ACHN (cell line): ENCODE measurements at places on chromosomes 12 and 14.
A peak's percentile ranks its signal among the peaks of the same experiment; 100 is the strongest.

- DNase-seq: no peak
These were observed 480.8 kb downstream of the RERGL start for GRCh38 chr12:17609153-17609552.

- DNase-seq: peak; percentile 71
These were observed 17.4 kb upstream of the FLVCR2 start for GRCh38 chr14:75561013-75561432.

DNA sequence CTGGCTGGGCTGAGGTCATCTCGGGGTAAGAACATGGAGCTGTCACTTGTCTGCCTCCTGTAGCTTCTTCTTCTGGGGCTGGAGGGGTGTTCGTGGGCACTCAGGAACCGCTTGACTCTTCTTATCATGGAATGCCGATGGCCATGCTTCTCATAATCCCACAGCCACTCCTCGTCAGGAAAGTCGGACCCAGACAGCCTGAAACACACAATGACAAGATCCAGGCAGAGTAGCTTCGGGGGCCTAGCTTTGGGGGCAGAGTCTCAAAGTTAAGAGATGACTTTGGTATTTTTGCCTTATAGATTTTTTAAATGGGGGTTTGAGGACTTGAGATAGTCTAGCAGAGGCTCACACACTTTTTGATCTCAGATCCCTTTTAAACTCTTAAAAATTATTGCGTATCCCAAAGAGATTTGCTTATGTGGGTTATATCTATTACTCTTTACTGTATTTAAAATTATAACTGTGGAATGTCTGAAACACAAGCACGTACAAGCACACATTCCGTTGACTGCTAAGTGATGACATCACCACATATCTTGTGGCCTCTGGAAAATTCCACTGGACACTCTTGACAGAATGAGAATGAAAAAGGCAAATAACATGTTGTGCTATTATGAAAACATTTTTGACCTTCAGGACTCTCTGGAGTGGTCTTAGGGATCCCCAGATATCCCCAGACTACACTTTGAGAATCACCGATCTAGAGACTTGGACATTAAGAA lies 43.3 kb downstream of the BEST3 start:
- DNase-seq: peak; percentile 85

- DNase-seq: no peak
These were observed 247.9 kb downstream of the SSPN start for GRCh38 chr12:26443309-26443708.

GRCh38 chr12:27998658-27999057 lies 26.1 kb upstream of the PTHLH start:
- no peak for DNase-seq

DNA sequence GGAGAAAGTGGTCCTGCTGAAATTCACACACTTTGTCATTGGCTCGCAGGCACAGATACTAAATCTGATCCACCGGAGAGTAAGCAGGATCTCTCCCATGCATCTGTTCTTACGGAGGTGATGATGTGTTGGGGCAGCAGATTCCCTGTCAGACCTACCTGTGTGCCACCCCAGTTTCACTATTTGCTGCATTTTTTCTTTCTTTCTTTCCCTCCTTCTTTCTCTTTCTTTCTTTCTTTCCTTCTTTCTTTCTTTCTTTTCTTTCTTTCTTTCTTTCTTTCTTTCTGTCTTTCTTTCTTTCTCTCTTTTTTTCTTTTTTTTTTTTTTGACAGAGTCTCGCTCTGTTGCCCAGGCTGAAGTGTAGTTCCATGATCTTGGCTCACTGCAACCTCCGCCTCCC lies 37.4 kb downstream of the WSCD2 start:
- DNase-seq: no peak

DNA sequence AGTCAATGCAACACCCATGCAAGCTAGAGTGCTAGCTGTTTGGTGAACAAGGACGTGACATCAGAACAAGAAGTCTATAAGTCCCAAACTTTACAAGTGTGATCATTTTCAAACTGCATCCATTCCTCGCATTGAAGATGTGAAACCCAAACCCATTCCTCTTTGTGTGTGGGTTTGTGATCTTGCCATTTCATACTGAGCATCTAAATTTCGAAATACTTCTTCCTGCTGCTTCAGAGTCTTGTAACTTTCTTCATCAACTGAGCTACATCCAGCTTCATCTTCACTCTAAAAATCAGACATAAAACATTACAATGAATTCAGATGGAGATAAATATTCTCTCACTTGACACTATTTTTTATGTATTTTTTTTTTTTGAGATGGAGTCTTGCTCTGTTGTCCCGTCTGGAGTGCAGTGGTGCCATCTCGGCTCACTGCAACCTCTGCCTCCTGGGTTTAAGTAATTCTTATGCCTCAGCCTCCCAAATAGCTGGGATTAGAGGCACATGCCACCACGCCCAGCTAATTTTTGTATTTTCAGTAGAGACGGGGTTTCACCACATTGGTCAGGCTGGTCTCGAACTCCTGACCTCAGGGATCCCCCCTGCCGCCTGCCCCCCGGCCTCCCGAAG lies 4.8 kb upstream of the ZCCHC8 start:
- no peak for DNase-seq

DNA sequence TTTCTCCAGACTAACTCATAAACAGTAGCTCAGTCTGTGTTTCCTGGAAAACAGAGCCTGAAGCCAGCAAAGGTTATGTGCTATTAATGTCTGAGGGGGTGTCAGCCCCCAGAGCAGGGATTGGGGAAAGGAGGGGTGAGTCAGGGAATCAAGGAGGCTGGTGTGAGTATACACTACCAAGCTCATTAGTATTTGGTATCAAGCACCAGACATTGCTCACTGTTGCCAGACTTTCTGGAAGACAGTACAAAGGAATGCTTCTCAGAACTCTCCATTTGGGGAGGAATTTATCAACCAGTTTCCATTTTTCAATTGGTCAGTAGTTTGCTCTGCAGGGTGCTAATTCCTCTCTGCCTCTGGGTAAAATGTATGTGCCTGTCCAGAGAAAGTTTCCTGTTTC lies 443.4 kb downstream of the GLT1D1 start:
- DNase-seq: no peak

- peak; percentile 53 for DNase-seq
These were observed 1075.8 kb upstream of the TMEM132C start for GRCh38 chr12:127191129-127191528.

DNA sequence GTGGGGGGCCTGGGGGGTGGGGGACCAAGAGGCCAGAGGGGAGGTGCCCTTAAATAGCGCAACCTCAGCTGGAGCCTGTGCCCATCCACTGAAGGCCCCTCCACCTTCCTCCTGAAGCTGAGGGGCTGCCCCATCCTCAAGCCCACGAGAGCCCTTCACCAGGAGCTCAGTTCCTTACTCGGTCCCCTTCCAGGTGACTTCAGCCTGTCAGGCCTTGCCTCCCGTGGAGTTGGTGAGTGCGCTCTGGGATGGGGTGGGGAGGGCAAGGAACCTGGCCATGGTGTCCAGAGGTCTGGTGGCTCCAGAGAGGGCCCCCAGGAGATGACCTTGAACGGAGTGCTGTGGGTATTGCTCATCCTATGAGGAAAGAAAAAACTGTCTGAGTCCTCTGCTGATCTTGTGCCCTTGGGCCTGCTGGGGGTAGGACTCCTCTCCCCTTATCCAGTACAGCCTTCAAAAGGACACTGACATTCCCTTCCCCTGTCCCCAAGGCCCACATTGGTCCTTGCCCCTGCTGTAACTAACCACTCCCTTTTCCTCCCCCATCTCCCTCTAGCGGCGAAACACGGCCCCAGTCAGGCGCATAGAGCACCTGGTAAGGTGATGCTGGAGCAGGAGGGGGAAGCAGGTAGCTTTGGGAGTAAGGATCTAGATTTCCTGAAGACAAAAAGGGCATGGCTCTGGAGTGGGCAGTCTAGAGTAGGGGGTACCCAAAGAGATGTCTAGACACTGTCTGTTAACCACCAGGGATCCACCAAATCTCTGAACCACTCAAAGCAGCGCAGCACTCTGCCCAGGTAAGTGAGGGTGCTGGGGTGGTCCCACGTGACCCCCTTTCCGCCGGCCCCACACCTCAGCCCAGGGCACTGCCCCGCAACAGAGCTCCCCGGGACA lies 3.6 kb downstream of the TNS2 start:
- peak; percentile 48 for DNase-seq

DNA sequence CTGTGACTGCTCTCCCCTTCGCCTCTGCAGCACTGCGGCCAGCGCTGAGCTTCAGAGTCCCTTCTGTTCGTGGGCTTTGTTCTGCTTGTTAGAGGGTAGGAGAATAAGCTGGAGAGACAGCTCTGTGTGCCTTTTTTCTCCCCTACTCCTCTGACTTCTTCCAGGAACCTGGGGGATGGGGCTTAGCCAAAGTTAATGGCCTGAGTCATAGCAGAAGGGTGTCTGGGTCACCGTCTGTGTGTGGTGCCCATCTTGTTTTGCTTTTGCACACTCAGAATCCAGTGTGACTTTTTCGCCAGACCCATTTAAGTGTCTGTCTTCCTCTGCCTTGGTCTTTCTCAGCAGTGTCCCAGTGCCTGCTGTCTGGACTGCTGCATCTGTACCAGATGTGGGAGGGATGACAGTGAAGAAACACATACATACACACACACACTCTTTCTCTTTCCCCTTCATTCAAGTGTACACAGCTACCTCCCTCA lies 3.0 kb downstream of the KIF5A start:
- no peak for DNase-seq

- DNase-seq: no peak
These were observed 40.7 kb downstream of the WNK1 start for GRCh38 chr12:793037-793436.

- DNase-seq: no peak
These were observed 67.5 kb downstream of the SETD3 start for GRCh38 chr14:99413172-99413571.

- DNase-seq: peak; percentile 85
These were observed 3.6 kb upstream of the P2RX2 start for GRCh38 chr12:132614861-132615578.

DNA sequence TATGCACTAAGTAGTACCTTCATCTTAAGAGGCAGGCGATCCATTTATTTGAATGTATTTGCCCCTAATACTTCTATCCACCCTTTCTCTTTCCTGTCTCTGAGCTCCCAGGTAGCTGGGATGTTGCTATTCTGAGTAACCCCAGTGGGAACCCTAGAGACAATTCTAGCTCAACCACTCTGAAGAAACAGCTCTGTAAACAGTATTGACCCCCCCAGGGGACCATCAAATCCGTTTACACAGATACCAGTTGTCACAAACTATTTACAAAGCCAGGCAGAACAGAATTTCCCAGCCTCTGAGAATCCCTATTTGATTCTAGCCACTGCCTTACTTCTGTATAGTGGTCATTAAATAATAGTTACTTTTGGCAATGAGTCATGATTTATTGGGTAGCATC lies 64.9 kb downstream of the MIPOL1 start:
- DNase-seq: no peak

DNA sequence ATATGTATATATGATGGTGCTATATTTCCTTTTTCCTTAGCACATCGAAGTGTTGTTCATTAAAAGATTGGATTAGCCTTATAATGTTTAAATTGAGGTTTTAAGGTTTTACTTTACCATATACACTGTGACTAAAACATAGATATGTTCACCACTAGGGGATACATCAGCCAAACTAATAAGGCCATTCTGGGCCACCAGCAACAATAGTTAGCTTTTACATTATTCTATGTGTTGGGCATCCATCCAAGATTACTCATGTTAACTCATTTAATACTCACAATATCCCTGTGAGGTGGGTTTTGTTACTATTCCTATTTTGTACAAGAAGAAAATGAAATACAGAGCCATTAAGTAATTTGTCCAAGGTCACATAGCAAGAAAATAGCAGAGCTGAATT lies 202.6 kb upstream of the AVPR1A start:
- no peak for DNase-seq

- peak; percentile 15 for DNase-seq
These were observed 129.9 kb upstream of the GRIN2B start for GRCh38 chr12:14111230-14111865.

GRCh38 chr12:807041-807735 lies 54.8 kb downstream of the WNK1 start:
- DNase-seq: no peak

GRCh38 chr12:5500331-5500659 lies 68.4 kb downstream of the NTF3 start:
- no peak for DNase-seq

GRCh38 chr12:88698471-88698870 lies 118.2 kb upstream of the KITLG start:
- DNase-seq: no peak

DNA sequence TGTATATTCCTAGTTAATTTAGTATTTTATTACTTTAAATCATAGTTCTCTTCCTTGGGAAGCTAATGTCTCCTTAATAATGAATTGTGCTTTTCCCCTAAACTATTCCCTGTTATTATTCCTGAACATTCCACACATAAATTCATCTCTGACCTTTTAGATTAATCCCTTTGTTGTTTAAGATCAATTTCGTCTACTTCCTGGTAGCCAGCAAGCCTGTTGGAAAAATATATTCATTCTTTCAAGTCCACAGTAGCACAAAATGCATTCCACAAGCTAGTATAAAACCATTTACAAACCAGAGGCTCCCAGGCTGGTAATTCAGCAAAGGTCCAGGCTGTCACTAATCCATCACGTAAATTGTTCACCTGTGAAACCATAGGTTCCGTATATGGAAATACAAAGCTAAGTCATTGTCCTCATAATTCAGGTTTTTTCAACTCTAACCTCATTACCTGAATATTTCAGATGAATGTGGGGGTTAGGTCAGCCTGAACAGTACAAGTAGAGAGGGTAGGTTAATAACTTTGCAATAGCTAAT lies 232.7 kb downstream of the SEC23A start:
- no peak for DNase-seq

DNA sequence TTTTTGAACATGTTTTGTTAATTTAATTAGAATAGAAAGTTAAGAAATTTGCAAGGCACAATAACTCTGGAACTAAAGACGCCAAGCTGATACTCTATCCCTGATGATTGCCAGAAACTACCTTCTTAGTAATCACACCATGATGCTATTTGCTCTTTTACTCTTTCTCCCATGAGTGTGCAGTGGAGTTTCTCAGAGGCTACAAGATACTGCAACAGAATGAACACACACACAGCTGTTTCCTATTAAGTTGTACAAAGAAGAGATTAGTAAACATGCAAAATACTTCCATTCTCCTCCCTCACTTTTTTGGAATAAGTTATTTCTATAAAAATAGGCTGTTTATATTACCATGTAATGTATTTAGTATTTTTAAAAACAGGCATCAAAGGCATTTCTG lies 1367.5 kb downstream of the AACS start:
- no peak for DNase-seq

DNA sequence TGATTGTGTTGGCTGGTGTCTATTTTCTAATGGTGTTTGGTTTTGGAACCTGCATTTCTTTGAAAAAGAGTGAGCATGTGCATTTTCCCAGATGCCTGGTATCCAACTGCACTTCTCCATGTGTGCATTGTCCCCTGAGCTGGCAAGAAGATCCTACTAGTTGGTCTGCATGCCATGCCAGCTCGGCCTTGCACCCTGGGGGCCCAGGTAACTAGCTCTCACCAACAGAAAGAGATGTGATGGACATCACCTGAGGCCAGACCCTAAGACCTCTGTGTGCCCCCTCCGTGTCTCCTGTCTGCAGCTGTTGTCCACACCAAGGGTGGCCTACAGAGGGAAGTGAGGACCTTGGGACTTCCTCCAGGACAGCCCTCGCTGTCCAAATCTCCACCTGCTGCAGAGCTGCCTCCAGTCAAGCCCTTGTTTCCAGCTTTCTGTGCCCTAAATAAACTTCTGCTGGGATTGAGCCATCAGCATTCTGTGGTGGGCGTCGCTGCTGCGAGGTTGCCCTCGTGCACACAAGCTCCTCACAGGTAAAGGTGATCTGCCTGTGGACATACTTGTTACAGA lies 30.1 kb upstream of the GPR132 start:
- DNase-seq: no peak
